Aorta (tissue), 5 donors: ENCODE measurements at places on chromosomes 12 and 14. TPM values are rescaled to one million over a fixed set of nuclear protein-coding genes. Genes with fewer than 3 reads are reported as not detected.

DNA sequence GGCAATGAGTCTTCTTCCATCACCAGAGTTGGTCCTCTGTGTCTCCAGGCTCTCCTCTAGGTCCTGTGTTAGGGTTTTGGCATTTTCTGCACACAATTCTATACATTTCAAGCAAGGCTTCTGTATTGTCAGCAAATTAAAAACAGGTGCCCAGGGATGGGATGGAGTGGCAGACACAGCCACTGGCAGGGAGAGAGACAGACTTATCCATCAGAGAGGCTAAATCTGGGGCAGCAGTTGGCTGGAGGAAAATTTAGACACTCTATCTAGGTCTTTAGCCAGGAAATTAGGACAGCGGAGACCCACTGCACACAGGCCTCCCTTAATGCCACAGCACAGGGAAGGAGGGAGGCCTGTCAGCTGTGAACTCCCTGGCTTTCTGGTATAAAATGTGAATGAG lies 20.2 kb downstream of the PLEKHD1 start:
- no peak for DNase-seq

GRCh38 chr12:131089531-131090273 lies 136.0 kb downstream of the ADGRD1 start:
- peak; percentile 43 for DNase-seq

DNA sequence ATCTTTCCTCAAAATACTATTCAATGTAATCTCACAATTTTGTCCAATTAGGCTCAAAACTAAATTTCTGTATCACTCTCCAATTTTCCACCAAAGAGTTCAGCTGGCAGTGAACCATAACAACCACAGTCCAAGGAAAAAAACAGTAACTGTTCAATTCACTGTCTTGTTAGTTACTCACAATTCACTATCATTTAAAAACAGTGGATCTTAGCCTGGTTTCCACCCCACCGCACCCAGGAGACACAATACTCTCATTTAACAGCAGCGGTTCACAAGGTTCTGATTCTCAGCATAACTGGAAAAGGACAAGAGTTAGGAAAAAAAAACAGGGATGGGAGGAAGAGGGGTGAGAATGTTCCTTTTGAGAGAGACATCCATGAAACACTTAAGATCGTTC lies 40.5 kb downstream of the MED13L start:
- no peak for DNase-seq

DNA sequence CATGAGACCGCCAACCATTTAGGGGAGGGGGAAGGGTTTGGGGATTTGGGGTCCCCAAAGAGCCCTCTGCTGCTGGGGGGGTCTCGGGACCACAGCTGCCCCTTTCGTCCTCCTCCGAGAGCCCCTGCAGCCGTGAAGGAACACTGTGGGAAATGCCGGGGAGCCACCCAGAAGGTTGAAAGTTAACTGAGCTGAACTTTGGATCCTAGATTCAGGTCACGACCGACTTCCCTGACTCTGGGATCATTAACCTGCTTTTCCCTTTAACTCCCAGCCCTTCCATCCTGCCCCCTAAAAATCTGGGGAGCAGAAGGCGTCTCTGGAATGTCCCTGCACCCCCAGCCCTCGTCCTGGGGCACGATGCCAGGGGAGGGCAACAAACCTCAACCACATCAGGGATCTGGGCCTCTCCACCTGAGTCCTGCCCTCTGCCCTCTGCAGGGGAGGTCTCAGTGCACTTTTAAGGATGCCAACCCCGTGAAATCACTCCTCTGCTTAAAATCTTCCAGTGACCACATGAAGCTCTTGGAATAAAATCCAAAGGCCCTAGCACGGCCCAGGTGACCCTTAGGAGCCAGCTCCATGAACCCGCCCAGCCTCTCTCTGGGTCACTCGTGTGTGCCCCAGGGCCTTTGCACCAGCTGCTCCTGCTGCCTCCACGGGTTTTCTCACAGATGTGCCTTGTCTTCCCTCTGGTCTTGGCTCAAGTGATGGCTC lies 95.0 kb downstream of the RFLNA start:
- no peak for DNase-seq

DNA sequence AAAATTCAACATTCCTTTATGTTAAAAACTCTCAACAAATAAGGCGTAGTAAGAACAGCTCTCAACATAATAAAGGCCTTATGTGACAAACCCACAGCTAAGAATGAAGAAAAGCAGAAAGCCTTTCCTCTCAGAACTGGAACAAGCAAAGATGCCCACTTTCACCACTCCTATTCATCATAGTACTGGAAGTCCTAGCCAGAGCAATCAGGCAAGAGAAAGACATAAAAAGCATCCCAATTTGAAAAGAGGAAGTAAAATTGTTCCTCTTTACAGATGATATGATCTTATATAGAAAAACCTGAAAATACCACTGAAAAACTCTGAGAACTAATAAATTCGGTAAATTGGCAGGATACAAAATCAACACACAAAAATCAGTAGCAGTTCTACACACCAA lies 52.1 kb downstream of the STON2 start:
- no peak for DNase-seq

DNA sequence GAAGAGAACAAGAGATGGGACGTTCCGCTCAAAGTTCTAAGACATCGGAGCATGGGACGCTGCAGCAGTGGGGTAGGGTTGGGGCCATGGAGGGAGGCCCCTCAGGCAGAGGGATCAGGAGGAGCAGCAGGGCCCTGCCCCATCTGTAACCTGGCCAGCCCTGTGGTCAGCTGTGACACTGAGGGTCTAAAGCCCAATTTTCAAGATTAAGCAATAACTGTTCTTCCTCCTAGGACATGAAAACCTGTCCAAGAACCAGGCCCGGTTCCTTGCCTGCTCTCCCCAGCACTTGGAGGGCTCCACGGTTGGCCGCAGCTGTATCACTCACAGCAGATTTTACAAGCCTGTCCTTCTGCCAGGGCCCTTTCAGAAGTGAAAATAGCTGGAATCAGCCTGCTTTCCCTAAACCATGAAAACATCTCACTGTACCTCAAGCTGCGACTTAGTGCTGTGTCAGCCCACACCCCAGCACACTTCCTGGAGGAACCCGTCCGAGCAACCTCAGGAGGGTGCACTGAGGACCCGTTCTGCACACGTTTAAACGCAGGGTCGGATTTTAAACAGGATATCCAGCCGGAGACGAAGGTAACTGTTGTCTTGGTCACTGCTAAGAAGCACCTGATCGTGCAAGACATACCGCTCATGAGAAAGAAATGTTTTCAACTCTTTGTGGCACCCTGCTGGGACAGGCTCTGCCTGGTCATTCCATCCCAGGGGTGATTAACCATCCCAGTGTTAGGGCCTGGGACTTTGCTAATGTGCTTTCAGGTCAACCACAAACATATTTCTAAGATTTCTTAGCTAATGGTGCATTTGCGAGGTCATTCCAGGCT lies 201.9 kb upstream of the DIO3 start:
- peak; percentile 75 for DNase-seq

- no peak for DNase-seq
Measured at GRCh38 chr12:8922544-8922943, 8.2 kb downstream of the PHC1 start.

GRCh38 chr12:46148327-46149078 lies 120.3 kb downstream of the SLC38A1 start:
- DNase-seq = no peak

GRCh38 chr14:50064993-50065392 lies 51.4 kb downstream of the VCPKMT start:
- DNase-seq = no peak

DNA sequence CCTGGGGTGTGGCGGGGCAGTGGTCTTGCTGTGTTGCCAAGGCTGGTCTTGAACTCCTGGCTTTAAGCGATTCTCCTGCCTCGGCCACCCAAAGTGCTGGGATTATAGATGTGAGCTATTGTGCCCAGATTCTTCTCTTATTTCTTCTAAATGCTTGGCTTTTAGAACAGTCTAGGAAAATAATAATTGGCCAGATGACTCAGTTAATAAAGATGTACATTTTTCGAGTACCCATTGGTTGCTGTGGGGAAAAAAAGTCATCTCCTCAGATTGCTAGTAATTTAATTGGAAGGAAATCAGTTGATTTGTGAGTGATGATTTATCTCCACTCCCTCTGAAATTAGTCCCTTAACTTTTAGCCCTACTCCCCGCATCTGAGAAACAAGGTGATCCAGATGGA lies 45.5 kb downstream of the CHST11 start:
- DNase-seq = no peak

- no peak for DNase-seq
Measured at GRCh38 chr12:110590806-110591326, 7.7 kb upstream of the PPTC7 start.

- DNase-seq = peak; percentile 48
Measured at GRCh38 chr14:105588236-105588860, 62.0 kb downstream of the TMEM121 start.

Gene MAX
- polyA plus RNA-seq = 61.7 TPM

Gene DPY19L2
- 1.5 TPM for polyA plus RNA-seq

Gene RNASE4
- polyA plus RNA-seq = 85.1 TPM
